CMK (cell line): ENCODE measurements at places on chromosomes 3 and 15.

DNA sequence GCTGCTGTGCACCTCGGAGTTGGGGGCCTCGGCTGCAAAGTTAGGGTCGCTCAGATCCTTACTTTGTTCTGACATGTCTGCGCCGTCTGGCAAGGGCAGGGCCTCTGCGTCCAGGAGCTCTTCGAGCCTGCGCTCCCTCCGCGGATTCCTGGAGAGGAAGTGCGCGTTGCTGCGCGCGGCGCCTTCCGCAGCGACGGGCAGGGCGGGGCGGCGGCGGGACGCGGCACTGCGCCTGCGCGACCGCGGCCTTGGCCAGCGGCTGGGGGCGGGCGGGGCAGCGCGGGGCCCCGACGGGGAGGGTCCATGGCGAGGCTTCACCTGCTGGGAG is at the start of gene NDN:
Gene NDN (minus strand): TSS at position 163 of the 328 bp plus-strand sequence. CDS start 88 bp downstream, at position 75.
- no peak for DNase-seq

DNA sequence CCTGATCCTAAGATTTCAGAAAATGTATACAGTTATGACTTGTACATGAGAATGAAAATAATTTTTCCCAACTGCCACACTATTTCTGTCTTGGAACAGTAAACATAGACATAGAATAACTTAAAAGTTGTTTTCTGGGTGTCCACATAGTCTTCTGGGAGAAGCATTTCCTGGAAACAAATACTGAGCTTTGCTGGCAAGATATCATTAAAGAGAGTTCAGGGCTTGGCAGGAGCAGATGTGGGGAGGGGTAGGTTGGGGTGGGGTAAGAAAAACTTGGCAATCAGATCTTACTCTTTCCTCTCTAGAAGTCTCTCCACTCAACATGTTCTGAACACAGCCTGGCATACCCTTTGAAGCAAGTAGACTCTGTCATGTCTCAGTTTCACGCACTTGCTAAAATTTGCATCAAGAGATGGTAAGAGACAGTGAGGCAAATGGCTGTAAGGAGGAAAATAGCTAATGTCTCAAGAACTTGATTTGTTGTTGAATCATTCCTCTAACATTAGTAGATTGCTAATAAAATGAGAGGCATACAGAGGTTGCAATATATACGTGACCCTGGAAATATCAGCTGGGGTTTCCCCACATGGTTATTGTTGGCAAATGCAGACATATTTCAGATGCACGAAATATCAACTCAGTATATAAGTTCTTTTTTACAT is 27.3 kb upstream of the ABI3BP start:
- no peak for DNase-seq

GRCh38 chr3:144384241-144384979 is 412.8 kb downstream of the DIPK2A start:
- DNase-seq = no peak

DNA sequence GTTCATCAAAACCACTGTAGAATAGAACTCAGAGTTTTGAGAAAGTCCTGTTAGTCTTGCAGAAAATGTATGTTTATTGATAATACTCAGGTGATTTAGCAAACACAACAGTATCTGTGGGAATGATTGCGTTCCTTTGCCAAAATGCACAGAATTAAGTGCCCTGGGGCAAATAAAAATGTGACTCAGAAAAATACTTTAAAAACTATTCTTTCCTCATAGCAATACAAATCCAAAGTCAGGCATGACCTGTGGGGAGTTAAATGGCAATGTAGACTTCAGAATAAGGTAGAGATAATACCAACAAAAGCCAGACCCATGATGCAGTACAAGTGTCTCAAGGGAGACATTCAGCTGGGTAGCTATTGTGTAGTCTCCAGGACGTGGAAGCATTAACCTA is 72.3 kb upstream of the SNTN start:
- DNase-seq = no peak

- DNase-seq = no peak
These were observed 336.4 kb upstream of the GRM7 start for GRCh38 chr3:6524479-6524878.

DNA sequence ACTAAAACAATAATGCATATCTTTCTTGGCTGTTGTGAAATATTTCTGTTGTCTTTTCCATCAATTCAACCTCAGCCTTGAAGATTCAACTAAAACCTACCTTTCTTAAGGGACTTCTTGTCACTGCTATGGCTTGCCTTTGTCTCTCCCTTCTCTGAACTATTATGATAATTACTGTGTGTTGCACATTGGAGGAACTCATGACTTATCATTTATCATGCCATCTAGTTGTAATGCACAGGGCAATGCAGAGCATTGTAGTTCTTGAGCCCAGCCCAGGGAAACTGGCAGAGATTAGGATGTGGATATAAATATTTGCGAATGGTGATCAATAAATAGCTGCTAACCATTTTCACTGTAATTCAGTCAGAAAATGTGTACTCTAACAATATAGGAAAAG is 427.1 kb upstream of the FRG2C start:
- no peak for DNase-seq

- no peak for DNase-seq
These were observed 475.0 kb upstream of the CBLB start for GRCh38 chr3:106343811-106344210.

GRCh38 chr15:38576261-38576660 is 11.6 kb upstream of the RASGRP1 start:
- DNase-seq = no peak

DNA sequence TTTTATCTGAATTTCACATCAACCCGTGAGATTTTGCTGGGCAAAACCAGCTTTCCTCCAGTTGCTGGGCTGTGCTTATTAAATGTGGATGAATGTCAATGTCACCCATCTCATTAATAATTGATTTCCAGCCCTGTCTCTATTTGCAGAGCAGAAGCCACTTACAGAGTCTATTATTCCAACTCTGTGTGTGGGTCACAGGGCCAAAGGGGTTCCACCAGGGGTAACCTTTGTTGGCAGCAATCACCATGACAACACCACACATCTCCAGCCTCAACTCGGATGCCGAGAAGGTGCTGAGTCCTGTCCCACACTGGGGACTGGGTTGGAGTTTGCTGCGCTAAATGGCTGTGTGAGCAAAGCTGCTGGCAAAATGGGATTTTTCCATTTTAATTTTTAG is 51.1 kb upstream of the WNT5A start:
- no peak for DNase-seq

- no peak for DNase-seq
These were observed 6.0 kb downstream of the PRC1 start for GRCh38 chr15:90988296-90988695.

GRCh38 chr15:51751697-51752683 is 593 bp downstream of the TMOD2 start:
- DNase-seq = no peak

- DNase-seq = no peak
These were observed 54.0 kb downstream of the DPH6 start for GRCh38 chr15:35491999-35492398.

DNA sequence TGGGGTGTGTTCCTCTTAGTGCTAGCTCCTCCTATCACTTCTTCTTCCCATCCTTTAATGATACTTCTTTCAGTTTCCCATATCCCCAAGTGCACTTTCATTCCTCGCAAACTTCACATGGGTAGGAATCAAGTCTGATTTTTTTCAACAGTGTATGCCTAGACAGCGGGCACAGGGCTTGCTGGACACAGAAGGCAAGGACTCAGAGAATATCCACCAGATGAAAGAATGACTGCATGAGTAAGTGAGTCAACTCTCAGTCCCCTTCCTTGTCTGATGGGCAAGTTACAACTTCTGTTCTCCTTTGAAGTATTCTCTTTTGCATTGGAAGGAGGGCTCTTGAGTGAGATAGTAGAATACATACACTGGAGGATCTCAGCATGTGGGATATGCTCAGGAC is 3.1 kb upstream of the SQOR start:
- DNase-seq = no peak

DNA sequence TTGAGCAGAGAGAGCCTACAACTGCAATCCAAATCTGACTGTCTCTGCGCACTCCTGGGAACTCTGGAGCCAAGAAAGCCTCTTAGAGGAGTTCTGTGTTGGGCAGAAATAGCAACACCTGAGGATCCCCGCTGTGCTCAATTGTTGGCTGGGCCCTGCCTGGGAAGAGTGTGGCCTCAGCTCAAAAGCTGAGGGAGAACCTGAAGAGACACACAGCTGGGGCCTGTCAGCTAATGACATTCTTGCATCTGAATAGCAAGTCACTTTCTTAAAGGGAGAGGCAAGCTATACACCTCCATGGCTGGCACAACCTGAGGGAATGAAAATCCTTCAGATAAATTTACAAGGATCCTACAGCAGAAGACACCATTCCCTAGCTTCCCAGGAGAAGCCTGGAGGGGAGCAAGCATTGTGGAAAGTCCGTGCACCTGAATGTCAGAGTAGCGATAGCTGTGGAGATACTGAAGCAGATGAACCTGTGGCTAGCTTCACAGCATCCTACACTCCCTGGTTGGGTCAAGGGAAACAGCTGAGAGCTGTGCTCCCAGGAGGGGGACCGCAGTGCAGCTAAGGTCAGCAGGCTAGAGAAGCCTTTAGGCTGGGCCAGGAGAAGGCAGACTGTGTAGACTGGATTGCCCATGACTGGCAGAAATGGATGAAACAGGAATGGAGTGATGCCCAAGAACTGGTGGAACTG is 159.9 kb upstream of the PFN2 start:
- no peak for DNase-seq

- no peak for DNase-seq
These were observed 73.7 kb upstream of the TSPAN3 start for GRCh38 chr15:77144492-77145070.

DNA sequence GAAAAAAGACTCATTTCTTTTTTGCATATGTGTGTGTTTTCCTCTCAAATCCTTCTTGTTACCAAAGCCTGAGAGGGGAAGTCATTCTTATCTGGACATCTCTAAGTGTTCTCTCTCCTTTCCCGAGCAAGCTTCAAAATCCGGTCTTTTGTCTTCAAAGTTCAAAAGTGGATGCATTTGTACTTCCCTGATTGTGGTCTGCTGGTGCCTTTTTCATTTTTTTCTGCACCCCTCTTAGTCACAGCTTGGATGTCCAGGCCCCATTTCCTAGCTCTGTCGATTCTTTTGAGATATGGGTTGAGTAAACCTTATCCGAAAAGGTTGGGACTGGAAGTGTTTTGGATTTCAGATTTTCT is 34.8 kb downstream of the EHD4 start:
- DNase-seq = no peak

DNA sequence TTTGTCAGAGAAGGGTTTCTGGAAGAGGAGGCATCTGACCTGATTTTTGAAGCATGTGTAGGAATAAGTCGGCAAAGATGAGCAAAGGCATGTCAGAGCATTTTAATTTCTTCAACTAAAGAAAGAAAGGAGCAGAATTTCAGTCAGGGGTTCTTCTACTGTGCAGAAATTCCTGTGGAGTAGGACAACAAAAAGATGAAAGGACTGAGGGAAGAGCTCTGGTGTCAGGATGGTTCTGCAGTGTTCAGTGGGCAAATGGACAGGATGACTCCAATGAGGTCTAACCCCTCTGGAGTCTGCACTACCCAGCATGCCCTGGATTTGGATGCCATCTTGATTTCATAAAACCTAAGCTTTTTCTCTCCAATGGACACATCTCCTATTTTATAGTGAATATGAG is 47.7 kb upstream of the SIAH2 start:
- DNase-seq = no peak

DNA sequence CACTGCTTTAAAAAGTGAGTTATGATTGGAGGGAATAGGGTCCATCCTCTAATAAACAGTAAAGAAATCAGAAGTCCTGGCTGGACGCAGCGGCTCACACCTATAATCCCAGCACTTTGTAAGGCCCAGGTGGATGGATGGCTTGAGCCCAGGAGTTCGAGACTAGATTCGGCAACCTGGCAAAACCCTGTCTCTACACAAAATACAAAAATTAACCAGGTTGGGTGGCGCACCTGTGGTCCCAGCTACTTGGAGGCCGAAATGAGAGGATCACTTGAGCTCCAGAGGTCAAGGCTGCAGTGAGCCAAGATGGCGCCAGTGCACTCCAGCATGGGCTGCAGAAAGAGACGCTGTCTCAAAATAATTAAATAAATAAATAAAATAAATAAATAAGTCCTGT is 171.2 kb downstream of the POTEB3 start:
- no peak for DNase-seq

GRCh38 chr3:177065285-177066033 is 131.8 kb downstream of the TBL1XR1 start:
- no peak for DNase-seq

GRCh38 chr3:169759256-169759655 is 5.6 kb downstream of the TERC start:
- no peak for DNase-seq
